ENCODE measurements at places on chromosomes 3 and 15. TPM values are rescaled to one million over a fixed set of nuclear protein-coding genes. Genes with fewer than 3 reads are reported as not detected.

Gene TRH
- total RNA-seq: not detected

Gene FBN1
- total RNA-seq: 6.0 TPM

Gene THAP10
- 4.1 TPM for total RNA-seq

Gene OGG1
- 18.2 TPM for total RNA-seq

Gene SLC2A2
- not detected for total RNA-seq

Gene ALDH1A3
- total RNA-seq: 14.5 TPM

Gene SST
- not detected for total RNA-seq

Gene SLC28A1
- total RNA-seq: 0.03 TPM

Gene TMEM266
- 0.25 TPM for total RNA-seq

Gene HYKK
- total RNA-seq: 5.2 TPM

Gene FAM81A
- total RNA-seq: 10.7 TPM

Gene CD276
- 76.1 TPM for total RNA-seq

Gene PLA2G4D
- total RNA-seq: not detected

Gene KNG1
- total RNA-seq: not detected

Gene SNTN
- total RNA-seq: not detected

Gene ST3GAL6
- 1.4 TPM for total RNA-seq

Gene GPR160
- 1.9 TPM for total RNA-seq

Gene GUCA1C
- not detected for total RNA-seq

Gene DPH3
- total RNA-seq: 30.1 TPM

Gene BCL2A1
- total RNA-seq: 10.3 TPM

Gene TUSC7
- not detected for total RNA-seq

Gene KPNA1
- total RNA-seq: 52.8 TPM

Gene TMIE
- total RNA-seq: 0.17 TPM

Gene EPB42
- not detected for total RNA-seq

Gene TM6SF1
- 0.07 TPM for total RNA-seq

Gene RAB6B
- 2.4 TPM for total RNA-seq

Gene WNT5A
- total RNA-seq: 1.2 TPM

Gene TEX9
- 3.1 TPM for total RNA-seq

Gene SORD
- 37.1 TPM for total RNA-seq

Gene CRYGS
- 0.85 TPM for total RNA-seq

Gene CP
- total RNA-seq: 5.7 TPM

Gene CHRM5
- 0.02 TPM for total RNA-seq

Gene VWA5B2
- total RNA-seq: 0.60 TPM

Gene GHRL
- not detected for total RNA-seq

Gene FBXW12
- not detected for total RNA-seq

Gene PDCD10
- 59.2 TPM for total RNA-seq

Gene FRMD4B
- total RNA-seq: 0.93 TPM

Gene ZNF774
- 0.85 TPM for total RNA-seq

Gene NANOGP8
- total RNA-seq: not detected

Gene ABHD6
- total RNA-seq: 11.0 TPM

Gene PLIN1
- 0.15 TPM for total RNA-seq

Gene GOLGA6L24
- not detected for total RNA-seq

Gene GOLGA8T
- total RNA-seq: 1.7 TPM

Gene GP5
- total RNA-seq: not detected

Gene TGM5
- total RNA-seq: not detected

Gene MST1
- total RNA-seq: 1.9 TPM

Gene CCDC39
- total RNA-seq: not detected

Gene CAPN7
- 26.1 TPM for total RNA-seq

All from A549 treated with Hydrocortisone at 1 μM for 4 hours (cell line).